ENCODE measurements at places on chromosomes 7 and 10.

- DNase-seq, result no peak
Measured at GRCh38 chr10:79430936-79431335, 14.5 kb downstream of the ZCCHC24 start.

DNA sequence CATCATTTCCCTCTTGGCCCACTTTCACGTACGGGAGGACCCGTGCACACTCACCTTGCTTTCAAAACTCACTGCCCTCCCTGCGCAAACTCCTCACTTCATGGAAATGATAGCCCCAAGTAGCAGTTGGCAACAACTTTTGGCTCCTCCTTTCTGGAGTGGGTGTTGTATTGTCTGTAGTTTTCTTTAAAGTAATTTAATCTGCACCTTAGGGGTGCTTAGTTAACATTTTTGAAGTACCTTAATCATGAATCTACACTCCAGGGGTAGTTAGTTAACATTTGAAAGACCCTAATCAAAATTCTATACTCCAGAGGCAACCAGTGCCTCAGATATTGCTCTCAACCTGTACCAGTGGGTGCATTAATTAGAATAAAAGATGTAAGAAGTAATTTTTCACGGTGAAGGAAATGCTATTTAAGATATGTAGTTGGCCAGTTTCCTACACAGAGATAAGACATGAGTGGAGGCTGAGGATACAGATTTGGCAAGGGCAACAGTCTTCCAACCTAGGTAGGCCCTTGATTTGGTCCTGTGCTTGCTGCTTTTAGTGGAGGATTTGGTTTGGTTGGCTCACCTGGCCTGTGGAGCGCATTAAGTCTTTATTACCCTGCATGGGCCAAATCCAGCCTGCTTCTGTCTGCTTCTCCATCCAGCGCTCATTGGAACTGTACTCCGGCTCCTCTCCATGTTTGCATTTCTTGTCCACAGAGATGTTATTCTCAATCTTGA lies 93.0 kb downstream of the EXOC4 start:
- no peak for DNase-seq

DNA sequence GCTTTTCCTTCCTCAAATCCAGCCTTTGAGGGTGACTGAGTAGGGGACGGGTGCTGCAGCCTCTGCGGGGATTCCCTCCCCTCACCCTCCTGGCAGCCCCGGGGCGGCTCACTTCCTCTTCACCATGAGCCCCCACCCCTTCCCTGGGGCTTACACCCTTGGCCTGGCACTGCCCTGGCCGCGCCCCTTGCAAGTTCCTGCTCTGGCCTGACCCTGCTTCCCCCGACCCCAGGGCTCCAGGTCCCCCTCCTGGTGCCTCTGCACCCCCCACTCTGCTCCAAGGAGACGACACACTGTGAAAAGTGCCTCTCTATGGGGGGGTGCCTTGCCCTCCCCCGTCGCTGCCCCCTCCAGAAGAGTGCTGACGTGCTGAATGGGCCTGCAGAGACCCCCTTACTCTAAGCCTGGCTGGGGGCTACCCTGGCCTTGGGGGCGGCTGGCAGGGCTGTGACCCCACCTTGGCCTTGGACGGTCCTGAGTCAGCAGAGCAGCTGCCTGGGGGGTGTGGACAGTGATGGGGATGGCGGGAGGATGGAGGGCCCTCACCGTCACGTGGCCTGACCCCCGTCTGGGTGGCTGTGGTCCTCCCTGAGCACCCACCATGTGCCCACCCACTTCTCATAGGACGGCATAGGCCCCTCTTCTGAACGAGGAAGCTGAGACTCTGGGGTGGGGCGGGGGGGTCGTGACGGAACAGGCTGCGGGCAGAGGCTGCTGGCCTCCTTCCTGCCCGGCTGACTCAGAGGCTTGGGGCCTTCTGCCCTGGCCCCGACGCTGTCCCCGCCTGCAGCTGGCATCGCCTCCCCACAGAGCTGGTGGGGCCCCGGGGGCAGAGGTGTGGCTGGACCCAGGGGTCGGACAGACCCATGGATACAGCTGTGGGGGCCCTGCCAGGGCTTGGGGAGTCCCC lies 9.8 kb downstream of the LFNG start:
- peak; percentile 81 for DNase-seq

- no peak for DNase-seq
Measured at GRCh38 chr7:108358553-108358952, 97.7 kb downstream of the NRCAM start.
